ENCODE measurements at places on chromosomes 7 and 10.

GRCh38 chr10:68334672-68335467 is 2.1 kb upstream of the PBLD start:
- no peak for DNase-seq

DNA sequence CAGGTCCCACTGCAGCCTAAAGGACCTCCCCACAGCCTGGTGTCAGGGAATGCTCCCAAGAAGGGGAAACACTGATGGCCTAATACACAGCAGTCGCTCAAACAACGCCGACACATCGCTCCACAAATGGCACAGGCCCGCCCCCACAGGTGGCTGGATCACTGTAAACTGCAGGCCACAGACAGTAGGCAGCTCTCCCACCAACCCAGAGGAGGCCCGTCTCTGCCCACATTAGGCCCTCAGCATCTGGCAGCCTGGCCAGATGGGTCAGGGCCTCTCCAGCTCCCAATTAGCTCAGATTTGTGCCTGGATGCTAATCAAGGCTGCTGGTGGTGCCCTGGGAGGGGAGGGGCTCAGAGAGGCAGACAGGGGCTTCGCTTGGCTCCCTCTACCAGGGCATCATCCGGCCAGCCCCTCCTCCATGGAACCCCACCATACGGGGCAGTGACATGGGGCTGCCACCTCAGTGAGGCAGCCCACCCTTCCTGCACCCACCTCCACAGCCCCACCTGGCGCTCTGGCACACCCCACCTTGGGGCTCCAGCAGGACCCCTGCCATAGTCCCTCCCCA is 42.7 kb downstream of the CAMK2B start:
- no peak for DNase-seq

DNA sequence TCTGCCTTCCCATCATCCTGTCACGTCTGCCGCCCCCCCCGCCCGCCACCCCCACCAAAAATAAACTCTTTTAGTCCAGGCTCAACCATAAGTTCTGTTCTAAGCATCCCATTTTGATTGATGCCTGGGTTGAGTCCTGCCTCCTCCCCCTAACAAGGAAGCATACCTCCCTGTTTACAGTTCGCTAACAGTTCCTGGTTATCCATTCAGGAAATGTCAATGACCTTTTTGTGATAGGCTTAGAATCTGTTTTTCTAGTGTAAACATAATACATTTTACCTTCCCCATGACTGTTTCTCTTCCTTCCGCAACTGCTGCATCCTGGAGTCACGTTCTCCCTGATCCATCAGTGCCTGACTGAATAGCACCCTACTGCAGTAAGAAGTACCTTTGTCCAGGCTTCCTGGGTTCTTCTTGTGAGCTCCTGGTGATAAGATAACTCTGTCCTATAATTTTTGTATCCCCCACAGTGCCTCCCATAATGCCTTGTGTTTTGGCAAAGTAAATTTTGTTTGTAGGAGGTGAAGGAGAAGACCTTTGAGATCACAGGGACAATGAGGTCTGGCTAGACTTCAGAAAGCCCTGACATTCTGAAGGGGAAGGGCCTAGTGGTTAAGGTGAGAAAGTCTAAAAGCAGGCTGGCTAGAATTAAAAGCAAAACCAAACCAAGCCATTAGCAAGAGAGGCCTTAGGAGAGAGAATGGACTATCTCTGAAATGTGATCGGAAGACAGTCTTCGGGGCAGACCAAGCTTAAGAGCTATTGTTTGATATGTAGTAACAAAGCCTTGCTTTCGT is 7.3 kb downstream of the AGFG2 start:
- no peak for DNase-seq

DNA sequence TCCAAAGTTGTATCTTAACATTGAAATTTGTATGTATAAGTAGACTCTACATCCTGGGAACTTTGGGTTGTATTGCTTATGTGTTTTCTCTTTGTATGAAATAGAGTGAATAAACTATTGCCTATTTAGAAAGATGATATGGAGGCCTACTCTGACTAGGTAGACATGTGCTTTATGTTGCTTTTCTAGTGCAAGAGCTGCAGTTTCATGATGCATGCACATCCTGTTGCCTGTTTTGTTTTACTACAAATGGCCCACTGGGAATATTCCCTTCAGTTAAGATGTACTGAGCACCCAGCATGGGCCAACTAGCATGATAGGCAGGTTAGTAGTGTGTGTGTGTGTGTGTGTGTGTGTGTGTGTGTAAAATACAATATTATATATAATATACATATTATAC is 282.1 kb upstream of the LRGUK start:
- peak; percentile 16 for DNase-seq

GRCh38 chr7:112422842-112423496 is 27.3 kb upstream of the IFRD1 start:
- DNase-seq = peak; percentile 92

GRCh38 chr7:66739953-66740301 is 606 bp upstream of the RABGEF1 start:
- no peak for DNase-seq

- peak; percentile 51 for DNase-seq
Observed at GRCh38 chr7:26857506-26858240, 6.7 kb downstream of the SKAP2 start.

DNA sequence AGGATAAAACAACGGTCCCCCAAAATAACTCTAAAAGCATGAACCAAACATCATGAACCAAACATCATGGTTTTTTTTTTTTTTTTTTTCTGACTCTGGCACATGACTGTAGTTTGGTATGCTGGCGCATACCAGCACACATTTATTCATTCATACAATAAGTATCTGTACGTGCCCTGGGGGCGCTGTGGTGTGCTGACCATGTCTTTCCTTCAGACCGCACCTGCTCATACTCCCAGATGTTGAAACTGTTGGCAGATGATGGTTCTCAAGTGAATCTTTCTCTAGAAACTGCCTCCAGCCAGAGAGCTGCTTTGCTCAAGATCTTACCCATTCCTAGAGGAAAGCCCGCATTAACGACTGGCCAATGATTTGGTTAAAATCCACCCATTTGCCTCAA is 114.7 kb upstream of the ANKRD30A start:
- no peak for DNase-seq

DNA sequence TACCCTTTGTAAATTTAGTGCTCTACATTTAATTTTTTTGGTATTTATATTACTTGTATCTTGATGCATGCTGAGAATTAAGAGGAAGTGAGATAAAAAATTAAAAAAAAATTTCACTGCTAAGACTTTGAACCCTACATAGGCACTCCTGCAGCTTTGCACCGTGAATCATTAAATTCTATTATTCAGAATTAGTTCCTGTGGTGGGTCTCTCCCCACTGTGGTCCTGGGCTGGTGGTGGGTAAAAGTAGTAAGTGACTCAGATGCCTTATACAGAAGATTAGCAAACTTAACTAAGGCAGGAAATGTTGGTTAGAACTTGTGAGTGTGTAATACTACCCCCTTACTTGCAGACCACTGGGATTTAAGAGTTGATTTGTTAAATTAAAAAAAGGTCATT is 72.6 kb downstream of the AP3M1 start:
- DNase-seq = peak; percentile 45
